Sigmoid colon (tissue), 7 donors: ENCODE measurements at places on chromosomes 13 and 19. TPM values are rescaled to one million over a fixed set of nuclear protein-coding genes. Genes with fewer than 3 reads are reported as not detected.
A peak's percentile ranks its signal among the peaks of the same experiment; 100 is the strongest.

DNA sequence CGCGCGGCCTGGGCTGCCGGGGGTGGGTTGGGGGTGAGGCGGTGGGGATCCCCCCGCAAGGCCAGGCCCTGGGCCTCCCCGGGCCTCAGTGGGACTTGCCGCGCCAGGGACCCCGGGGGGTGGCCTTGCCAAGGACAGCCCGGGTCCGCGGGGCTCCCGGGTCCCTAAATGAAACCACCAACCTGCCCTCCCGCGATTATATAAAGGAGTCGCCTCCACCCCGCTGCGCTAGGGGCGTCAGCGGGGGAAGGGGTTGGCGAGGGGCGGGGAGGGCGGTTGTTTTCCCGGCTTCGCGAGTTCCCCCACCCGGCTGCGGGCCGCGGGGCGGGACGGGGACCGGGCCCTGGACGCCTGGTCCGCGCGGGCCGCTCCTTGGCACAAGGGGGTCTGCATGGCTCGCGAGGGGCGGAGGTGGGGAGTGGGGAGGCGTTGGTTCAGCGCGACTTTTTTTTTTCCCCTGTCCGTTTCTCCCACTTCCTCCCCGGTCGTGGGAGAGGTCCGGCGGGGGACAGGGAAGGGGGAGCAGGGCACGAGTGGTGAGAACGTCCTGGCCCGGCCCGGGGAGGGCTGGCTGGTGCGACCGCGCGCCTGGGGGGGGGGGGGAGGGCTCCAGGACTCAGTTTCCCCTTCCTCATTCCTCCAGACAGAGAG is 822 bp upstream of the ZBTB7A start:
- no peak for DNase-seq

GRCh38 chr19:3151563-3152418 is 16.0 kb downstream of the GNA15 start:
- no peak for DNase-seq

GRCh38 chr19:51108805-51109146 is 567 bp upstream of the CTU1 start:
- no peak for DNase-seq

DNA sequence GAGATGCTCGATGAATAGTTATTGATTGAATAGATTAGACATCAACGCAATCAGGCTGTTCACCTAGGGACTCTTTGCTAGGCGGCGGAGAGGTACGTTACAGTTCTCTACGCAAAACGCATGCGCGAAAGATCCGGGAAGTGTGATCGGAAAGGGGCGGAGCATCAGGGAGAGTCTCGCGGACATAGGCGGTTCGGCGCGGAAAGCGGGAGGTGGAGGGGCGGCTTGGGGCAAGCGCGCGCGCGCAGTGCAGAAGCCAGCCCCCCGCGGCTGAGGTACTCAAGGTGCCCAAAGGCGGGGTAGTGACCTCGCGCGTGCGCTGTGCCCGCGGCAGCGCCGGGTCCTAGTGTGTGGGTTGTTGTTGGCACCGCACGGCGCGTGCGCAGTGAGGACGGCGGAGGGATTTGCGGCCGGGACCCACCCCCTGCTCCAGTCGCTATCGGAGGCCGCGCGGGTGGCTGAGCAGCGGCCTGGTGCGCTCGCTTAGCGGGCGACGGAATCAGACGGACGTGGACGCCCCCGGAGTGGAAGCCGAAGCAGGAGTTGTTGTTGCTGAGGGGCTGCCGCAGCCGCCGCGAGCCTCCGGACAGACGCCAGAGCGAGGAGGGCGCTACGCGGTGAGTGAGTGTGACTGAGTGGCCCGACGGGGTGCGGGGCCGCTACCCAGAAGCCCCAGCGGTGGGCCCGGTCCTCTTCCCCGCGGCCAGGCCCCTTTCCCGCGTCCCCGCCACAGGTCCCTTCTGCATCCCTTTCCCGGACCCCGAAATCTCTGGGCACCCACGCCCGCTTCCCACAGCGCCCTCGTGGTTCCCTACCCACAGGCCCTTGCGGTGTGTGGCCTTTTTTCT is at the start of gene SNRNP70:
Gene SNRNP70 (plus strand): TSS at position 432 of the 848 bp plus-strand sequence. CDS start 964 bp downstream, outside the sequence.
- peak; percentile 100 for DNase-seq

DNA sequence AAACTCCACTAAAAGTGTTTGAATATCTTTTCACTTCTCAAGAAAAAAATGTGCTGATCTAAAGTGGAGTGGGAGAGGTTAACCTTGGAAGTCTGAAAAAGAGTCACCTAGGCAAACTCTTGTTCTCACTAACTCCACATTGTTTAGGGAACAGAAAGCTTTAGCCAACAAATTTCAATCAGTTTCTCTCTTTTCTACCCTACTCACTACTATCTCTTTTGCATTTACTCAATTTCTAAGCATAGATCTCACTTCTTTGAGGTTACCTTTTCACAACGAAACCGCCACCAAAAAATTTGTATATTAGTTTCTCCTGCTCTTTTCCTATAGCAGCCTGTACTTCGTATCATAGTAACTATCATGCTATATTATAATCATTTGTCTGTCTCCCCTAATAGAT is 6.3 kb downstream of the NHLRC3 start:
- DNase-seq: no peak

DNA sequence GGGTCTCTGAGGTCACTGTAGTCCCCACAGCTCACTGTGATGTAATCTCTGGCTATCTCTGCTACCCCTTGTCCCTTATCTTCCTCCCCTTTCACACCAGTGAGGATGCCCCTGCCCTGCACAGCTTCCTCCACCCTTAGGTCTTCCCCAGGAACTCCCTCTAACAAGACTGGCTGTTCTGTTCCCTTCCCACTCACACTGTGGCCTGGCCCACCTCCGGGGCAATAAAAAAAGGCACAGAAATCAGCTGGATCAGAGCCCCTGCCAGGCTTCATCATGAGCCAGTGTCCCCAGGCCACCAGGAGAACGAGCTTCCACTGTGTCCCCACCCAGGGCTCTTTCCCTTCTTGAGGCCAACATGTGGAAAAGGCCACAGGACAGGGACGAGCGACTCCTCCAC is 4.6 kb downstream of the CEACAM3 start:
- no peak for DNase-seq

DNA sequence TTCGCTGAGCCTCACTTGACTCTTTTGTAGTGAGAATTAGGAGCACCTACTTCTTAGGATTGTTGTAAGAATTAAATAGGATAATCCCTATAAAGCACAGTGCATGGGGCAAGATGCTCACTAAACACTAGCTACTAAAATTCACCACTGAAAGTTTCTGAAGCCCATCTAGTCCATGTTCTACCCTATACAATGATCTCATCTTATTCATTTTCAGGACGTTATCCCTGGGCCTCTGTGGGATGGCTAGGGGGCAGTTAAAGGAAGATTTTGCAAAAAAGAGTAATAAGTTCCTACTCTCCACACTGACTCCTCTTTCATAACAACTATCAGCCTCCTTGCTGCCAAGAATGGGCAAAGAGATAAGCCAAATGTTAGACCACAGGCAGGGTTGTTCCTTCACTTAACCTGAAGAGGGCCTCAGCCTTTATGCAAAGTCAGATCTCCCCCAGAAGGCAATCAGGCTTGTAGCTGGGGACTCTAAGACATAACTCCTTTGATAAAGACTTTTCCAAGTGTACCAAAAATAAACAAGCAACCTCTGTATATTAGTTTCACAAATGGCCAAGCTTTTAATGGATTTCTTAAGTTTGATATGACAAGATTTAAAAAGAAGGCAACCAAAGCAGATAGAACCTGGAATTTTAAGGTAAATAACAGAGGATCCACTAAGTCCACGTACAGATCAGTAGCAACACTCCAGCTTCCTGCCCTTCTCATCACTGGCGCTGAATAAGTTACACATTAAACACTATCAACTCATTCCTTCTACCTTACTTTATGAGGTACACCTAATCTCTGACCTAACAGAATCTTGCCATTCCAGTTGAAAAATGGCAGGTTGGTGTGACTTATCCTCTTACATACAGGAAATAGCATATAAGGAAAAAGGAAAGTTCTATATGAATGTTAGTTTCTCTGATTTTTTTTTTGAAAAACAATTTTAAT is 44.4 kb downstream of the ELF1 start:
- DNase-seq: no peak

DHDH gene
- not detected for total RNA-seq

DNA sequence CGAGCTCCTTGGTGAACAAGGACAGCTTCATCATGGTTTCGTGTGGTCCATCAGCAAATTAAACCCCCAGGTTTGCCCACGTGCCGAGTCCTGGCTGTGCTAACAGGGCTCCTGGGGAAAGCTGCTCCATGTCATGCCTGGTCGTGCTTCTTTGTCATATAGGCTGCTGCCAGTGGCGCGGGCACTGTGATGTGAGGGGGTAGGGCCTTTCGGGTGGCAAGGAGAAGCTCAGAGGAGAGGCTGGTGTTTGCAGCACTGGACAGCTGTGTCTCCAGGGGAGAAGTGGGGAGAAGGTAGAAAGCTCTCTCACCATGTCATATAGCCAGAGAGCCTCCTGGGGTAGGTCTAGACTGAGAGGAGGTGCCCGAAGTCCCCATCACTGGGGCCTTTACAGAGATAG is 13.3 kb downstream of the VSTM2B start:
- DNase-seq: no peak

MATK gene
- total RNA-seq: not detected

- no peak for DNase-seq
These were observed 10.4 kb upstream of the ZNF586 start for GRCh38 chr19:57759096-57759495.

UGGT2 gene
- 40.2 TPM for total RNA-seq

- peak; percentile 98 for DNase-seq
These were observed at the start of gene ZNF701 for GRCh38 chr19:52570000-52570861. ZNF701 (plus strand) TSS chr19:52570287; CDS start chr19:52574148, 3,861 bp downstream.

DNA sequence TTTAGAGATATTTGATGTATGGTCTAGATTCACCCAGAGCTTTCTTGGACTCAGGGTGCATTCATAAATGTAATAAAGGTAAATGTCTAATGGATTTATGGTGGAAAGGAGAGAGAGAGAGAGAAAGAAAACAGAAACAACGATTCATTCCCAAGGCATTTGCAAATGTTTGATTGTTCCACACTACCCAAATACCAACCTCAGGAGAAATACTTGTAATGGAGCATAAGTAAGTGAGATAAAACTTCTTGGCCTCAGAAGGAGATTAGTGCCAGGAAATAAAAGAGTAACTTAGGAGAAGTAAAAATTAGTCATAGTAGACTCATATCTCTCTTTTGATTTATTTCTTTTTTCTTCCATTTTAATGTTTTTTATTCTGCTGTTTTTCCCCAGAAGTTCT is 40.6 kb upstream of the DGKH start:
- DNase-seq: no peak

TNFSF9 gene
- not detected for total RNA-seq

ZNF112 gene
- 4.6 TPM for total RNA-seq

ZBTB45 gene
- total RNA-seq: 8.2 TPM
